Tibial nerve (tissue), 4 donors: ENCODE measurements at places on chromosomes 2 and 18. TPM values are rescaled to one million over a fixed set of nuclear protein-coding genes. Genes with fewer than 3 reads are reported as not detected.

Gene DOCK10
- 16.7 TPM for total RNA-seq

GRCh38 chr2:239500574-239501550 is 100.0 kb upstream of the HDAC4 start:
- no peak for DNase-seq

GRCh38 chr18:60684843-60685513 is 312.4 kb upstream of the MC4R start:
- DNase-seq, result no peak

DNA sequence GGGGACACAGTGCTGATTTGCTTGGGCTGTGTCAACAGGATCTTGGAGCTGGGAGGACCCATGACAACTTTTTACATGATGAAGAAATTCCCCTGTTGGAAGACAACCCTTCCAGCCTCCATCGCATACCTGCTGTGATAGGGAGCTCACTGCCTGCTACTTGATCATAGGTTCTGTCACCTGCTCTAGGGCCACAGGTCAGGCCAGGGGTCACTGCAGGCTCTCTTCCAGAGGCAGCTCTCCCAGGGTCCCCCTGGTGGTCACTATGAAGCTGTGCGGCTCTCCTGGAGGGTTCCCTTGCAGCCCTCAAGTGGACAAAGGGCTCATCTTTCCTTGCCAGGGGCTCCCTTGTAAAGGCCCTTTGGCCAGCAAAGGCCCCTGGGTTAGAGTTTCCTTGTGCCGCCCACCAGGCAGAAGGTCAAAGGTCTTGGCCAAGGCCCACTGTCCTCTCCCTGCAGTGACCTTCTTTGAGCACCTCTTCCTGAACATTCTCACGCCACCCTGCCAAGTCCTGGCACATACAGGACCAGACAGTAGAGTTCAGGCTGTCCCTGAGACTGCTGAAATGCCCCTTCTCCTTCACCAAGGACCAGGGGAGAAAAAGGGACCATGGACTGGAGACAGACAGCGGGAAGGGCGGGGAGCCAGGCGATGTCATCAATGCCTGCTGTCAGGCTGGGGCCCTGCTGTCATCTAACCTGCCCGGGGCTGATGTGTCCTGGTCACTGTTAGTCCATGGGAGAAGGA is 345.1 kb downstream of the DYSF start:
- no peak for DNase-seq

DNA sequence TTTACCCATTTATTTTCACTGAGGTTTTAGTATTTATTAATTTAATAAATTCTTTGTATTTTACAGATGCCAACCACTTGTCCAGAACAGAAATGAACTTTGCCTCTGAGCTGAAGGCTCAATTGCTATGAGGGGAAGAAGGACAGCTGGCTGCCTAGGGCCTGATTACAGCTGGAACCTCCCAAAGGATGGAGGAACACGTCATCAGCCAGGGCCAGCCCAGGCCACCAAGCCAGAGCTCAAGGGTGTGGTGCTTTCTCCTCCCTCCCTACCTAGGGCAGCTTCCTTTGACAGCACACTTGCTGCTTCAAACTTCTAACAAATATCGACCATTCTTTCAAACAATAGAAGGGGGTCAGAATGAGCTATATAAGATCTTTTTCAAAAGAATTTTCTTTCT is 19.7 kb upstream of the RIOK3 start:
- no peak for DNase-seq

DNA sequence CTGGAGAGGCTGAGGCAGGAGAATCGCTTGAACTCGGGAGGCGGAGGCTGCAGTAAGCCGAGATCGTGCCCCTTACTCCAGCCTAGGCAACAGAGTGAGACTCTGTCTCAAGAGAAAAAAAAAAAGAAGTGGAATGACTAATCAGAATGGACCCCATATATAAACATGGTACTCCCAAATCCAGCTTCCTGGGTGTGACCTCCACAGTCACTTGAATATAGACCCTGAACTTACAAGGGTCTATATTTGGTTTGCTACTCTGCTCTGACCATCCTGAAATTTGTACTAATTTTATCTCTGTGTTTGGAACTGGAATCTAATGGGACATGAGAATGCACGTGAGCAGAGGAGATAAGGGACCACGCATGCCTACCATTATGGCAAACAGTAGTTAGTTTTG is 275.0 kb downstream of the TNS1 start:
- no peak for DNase-seq

GRCh38 chr2:32678825-32679224 is 51.0 kb downstream of the TTC27 start:
- DNase-seq, result no peak

- DNase-seq, result no peak
These were observed 559 bp downstream of the MYL12A start for GRCh38 chr18:3248062-3248657.
